Pancreas (tissue), 10 donors: ENCODE measurements at places on chromosomes 7 and 10.

- peaks cover 24% of the 10 kb centered on the region for H3K4me1 ChIP-seq
- DNase-seq: no peak
- peak overlapping the region; percentile 60 for H3K27ac ChIP-seq
- H3K4me3 ChIP-seq: peak overlapping the region; percentile 66
Observed at GRCh38 chr7:135509589-135509838, 388 bp downstream of the CNOT4 start.

DNA sequence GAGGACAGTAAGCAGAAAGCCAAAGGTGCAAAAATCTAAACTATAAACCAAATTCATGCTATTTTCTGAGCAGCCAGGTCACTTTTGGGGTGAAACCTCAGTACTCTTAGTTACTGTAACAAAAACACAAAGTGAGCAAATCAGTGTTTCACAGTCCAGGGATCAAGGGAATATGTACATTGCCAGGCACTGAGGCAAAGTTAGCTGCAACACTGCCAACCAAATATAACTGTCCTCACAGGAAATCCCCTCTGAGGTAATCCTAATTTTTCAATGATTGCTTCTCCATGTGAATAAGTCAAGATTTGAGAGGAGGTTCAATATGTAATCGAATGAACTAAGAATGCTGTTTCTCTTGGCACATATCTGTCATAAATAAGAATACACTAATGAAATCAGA, 229.7 kb downstream of the TSPAN12 start:
- H3K27ac ChIP-seq: no peak overlapping the region
- no peak overlapping the region for H3K4me3 ChIP-seq

DNA sequence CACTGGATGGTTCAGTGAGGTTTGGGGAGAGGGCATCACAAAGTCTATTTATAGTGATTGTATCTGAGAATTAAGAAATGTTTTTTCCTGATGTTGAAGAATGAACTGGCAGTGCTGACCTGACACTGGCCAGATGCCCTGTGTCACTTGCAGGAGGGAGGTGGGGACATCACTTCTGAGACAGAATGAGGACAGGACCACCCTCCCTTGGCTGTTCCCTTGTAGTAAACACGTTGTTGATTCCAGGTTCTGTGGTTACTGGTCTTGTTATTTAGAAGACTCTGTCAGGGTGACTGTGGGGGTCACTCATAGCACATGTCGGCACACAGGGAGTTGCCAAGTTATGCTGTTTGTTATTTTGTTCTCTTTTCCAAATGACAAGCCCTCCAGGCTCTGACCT, 126.4 kb downstream of the ADCY1 start:
- H3K4me1 ChIP-seq: no peaks in the 10 kb centered on the region
- H3K27ac ChIP-seq: no peak overlapping the region
- H3K4me3 ChIP-seq: no peak overlapping the region
- DNase-seq: no peak

GRCh38 chr7:21128062-21128817, 299.6 kb upstream of the SP4 start:
- no peaks in the 10 kb centered on the region for H3K36me3 ChIP-seq
- H3K4me3 ChIP-seq: no peak overlapping the region
- no peak for DNase-seq
- no peaks in the 10 kb centered on the region for H3K4me1 ChIP-seq
- H3K27me3 ChIP-seq: no peaks in the 10 kb centered on the region

DNA sequence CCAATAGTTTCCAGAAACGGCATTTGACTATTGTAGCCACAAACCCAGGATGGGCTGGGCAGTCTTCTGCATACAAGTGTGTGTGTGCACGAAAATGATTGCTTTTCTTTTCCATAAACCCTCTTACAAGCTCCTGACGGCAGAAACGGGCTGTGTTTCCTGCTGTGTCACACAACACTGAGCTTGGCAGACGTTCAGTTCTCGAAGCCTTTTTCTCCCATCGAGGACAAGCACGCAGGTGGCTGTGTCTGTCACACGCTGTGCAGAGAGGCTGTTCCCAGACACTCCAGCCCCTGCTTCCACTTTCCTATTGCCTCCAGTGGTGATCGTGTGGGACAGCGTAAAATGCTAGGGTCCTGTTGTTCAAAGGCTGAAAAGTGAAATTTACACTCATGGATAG, 32.1 kb downstream of the RBAK start:
- DNase-seq: no peak
- no peaks in the 10 kb centered on the region for H3K36me3 ChIP-seq
- no peak overlapping the region for H3K27ac ChIP-seq
- no peaks in the 10 kb centered on the region for H3K27me3 ChIP-seq
- no peaks in the 10 kb centered on the region for H3K4me1 ChIP-seq

DNA sequence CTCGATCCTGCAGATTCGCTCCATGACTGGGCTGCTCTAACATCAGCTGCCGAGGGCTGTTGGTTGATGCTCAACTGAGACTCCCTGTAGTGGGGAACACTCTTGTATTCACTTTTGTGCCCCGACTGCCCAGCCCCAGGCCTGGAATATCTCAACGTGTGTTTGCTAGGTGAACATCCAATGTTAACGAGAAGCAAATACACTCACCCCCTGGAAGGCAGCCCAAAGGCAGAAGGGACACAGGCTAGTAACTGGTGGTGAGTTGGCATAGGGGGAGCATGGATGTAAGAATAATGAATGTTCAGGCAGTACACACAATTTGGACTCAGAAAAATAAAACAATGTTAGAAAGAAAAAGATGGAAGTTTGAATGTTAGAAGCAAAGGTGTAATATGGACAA, 24.0 kb upstream of the RBM33 start:
- no peak overlapping the region for H3K27ac ChIP-seq
- H3K27me3 ChIP-seq: no peaks in the 10 kb centered on the region
- H3K4me3 ChIP-seq: no peak overlapping the region
- H3K4me1 ChIP-seq: peaks cover 18% of the 10 kb centered on the region

DNA sequence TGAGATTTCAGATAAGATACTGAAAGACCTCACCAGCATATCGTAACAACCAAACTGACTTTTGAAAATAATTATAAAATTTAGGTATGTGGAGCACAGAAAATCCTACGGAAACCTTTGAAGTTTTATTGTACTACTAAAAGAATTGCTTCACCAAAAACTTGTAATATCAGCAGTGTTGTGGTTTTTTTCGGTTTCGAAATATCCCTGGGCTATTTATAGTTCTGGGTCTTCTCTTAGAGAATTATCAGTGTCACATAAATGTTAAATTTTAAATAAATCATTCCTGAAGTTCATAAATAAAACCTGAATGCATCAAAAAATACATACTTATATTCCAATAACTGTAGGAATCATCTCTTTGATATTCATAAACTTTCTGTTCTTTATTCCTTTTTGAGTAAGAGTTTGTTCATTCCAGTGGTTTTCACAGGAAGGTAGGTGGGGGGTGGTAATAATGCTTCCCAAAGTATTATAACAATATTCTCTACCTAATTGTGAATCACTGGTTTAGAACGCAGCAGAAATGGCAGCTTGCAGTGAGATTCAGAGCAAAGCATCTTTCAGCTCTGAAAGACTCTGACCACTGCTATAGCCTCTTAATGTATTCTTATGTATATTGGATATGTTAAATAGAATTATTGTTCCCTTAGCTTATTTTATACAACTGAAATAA, 60.2 kb downstream of the ZNF277 start:
- H3K27me3 ChIP-seq: no peaks in the 10 kb centered on the region
- DNase-seq: no peak
- no peaks in the 10 kb centered on the region for H3K4me1 ChIP-seq
- H3K36me3 ChIP-seq: no peaks in the 10 kb centered on the region
- no peak overlapping the region for H3K4me3 ChIP-seq
- no peak overlapping the region for H3K27ac ChIP-seq

- no peaks in the 10 kb centered on the region for H3K27me3 ChIP-seq
- peaks cover 8% of the 10 kb centered on the region for H3K4me1 ChIP-seq
- H3K4me3 ChIP-seq: no peak overlapping the region
- H3K27ac ChIP-seq: no peak overlapping the region
- no peak for DNase-seq
Observed at GRCh38 chr7:5526100-5526905, 102.7 kb upstream of the TNRC18 start.

DNA sequence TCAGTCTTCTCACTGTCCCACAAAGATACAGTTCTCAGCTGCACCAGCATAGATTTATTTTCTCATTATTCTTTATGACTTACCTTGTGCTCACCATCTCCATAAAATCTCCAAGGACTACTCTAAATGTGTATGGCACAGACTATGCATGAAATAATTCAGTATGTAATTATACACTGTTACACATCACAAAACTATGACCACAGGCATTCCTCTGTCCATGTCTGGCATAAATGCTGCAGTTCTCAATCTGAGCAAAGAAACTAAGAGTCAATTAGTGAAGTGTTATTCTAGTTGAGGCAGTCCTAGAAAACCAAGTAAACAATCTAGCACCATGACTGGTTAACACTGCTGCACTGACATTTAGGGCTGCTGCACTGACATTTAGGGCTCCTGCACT, 2.7 kb downstream of the CYCS start:
- H3K36me3 ChIP-seq: no peaks in the 10 kb centered on the region
- no peaks in the 10 kb centered on the region for H3K4me1 ChIP-seq
- no peaks in the 10 kb centered on the region for H3K27me3 ChIP-seq
- no peak overlapping the region for H3K4me3 ChIP-seq

- H3K4me3 ChIP-seq: no peak overlapping the region
- H3K36me3 ChIP-seq: peaks cover 7% of the 10 kb centered on the region
- no peak overlapping the region for H3K27ac ChIP-seq
Observed at GRCh38 chr10:118669835-118670234, 74.4 kb upstream of the PRLHR start.

DNA sequence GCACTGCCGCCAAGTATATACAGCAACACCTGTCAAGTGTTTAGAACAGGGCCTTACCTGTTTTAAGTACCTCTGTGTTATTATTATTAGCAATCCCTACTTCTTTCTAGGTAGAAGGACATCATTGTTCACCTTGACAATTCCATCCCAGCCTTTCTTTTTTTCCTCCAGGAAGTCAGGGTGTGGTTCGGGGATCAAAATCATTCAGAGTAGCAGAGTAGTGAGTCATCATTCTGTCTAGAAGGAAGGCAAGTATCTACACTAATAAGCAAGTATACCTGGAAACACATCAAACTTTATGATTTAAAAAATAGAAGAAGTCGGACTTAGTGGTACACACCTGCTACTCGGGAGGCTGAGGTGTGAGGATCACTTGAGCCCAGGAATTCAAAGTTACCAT, 25.5 kb upstream of the CAPZA2 start:
- DNase-seq: no peak
- no peak overlapping the region for H3K4me3 ChIP-seq
- no peak overlapping the region for H3K27ac ChIP-seq
- no peaks in the 10 kb centered on the region for H3K27me3 ChIP-seq
- no peaks in the 10 kb centered on the region for H3K36me3 ChIP-seq
- no peaks in the 10 kb centered on the region for H3K4me1 ChIP-seq

DNA sequence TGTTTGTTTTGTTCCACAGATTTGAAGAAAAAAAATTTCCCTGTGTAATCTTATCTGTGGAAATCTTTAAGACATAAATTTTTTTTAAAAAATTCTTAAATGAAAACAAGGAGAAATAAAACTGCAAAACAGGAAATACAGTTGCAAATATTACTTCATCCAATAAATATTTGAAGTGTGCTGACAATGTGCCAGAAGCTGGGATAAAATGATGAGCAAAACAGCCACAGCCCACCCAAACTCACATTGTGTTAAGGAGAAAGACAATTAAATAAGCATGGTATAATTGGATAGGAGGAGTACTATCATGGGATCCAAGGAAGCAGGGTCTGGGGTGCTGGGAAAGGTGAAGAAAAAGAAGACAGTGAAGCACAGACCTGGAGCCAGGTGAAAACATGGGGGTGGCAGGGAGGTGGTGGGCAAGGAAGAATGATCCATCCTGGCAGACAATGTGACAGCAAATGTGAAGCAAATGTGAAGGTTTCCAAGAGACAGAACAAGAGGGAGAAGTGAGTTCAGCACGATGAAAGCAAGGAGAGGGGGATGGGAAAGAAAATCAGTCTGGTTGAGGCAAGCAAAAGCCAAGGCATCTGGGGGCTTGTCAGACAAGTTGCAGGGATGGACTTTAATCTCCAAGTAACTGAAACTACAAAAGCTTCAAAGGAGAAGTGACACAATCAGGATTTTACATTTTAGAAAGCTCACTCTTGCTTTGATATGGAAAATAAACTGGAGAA, 135.9 kb downstream of the HIBADH start:
- no peak for DNase-seq
- H3K27ac ChIP-seq: no peak overlapping the region
- no peak overlapping the region for H3K4me3 ChIP-seq
- H3K27me3 ChIP-seq: no peaks in the 10 kb centered on the region

DNA sequence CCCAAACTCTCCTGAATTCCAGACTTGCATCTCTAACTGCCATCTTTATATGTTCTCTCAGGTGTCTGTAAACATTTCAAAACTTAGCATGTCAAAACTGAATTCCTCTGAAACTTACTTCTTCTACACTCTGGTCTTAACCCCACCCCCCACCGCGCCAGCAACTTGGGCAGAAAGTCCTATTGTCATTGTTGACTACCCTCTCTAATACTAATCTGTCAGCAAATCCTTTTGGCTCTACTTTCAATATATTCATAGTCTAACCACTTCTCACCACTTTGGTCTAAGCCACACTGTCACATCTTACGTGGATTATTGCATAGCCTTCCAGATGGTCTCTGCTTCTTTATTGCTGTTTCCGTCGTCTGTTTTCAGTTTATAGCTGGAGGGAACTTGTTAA, 86.6 kb downstream of the AHCYL2 start:
- no peaks in the 10 kb centered on the region for H3K36me3 ChIP-seq
- no peaks in the 10 kb centered on the region for H3K4me1 ChIP-seq
- H3K27ac ChIP-seq: no peak overlapping the region
- H3K27me3 ChIP-seq: no peaks in the 10 kb centered on the region

DNA sequence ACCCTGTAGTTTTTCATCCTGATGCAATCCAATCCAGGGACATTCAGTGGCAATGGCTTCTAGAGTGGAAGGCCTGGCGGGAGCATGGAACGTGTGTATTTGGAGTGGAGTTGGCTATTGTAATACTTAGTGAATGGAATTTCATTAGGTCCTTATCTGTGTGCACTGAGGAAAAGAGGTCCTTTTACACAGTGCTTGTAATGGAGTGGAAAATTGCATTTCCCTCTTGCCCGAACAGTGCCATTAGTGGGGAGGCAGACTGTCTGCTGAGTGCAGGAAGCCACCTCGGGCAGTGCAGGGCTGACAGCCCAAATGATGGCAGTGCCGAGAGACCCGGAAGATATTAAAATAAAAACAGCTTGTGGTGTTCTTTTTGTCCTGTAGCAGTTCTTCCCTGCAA, 786.6 kb downstream of the LRMDA start:
- H3K4me3 ChIP-seq: no peak overlapping the region
- no peaks in the 10 kb centered on the region for H3K4me1 ChIP-seq
- no peaks in the 10 kb centered on the region for H3K36me3 ChIP-seq
- no peak for DNase-seq
- no peak overlapping the region for H3K27ac ChIP-seq

DNA sequence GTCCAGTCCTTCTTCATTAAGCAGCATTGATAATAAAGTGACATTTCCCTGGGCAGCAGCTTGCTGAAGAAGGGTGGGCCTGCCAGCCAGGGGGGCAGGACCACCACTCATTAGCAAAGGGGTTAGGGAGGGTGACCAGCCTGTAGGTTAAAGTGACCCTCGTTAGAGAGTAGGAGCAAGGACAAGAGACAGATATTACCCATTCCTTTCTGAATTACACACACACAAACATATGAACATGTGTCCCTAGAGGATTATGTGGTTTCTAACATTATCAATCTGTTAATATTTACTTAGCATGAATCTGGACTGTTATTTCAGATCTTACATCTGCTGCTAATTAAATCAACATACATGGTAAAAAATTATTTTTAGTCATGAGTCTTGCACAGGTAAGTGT, 88.9 kb downstream of the CTTNBP2 start:
- H3K4me1 ChIP-seq: no peaks in the 10 kb centered on the region
- no peak for DNase-seq
- no peaks in the 10 kb centered on the region for H3K27me3 ChIP-seq

- no peaks in the 10 kb centered on the region for H3K36me3 ChIP-seq
Observed at GRCh38 chr7:130741331-130741995, 7.5 kb upstream of the KLF14 start.
